Ascending aorta (tissue), 2 donors: ENCODE measurements at places on chromosomes 2 and 18. TPM values are rescaled to one million over a fixed set of nuclear protein-coding genes. Genes with fewer than 3 reads are reported as not detected.

DNA sequence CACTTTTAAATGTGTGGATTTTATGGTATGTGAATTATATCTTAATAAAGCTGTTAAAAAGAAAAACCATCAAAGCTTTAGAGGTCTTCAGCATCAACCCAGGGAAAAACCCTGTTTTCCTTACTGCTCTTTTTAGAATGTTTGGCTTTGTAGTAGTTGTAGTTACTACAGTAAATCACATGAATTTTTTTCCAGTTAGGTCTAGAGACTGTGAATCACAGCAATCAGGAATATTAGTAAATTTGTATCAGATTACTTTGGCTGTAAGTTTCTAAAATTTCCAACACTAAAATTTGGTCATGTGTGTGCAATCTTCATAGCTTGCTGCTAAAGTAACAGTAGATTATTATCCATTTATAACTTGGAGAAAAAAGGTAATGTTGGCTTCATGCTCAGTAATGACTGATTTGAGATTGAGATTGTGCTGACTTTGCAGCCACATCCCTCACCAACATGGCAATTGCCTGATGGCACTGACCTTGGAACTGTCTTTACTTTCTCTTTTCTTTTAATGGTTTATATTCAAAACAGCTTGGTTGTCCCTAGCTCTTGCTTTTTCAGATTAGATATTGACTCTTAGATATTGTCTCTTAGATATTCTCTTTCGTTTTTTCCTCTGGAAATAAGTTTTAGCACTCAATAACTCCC is 41.1 kb downstream of the LCLAT1 start:
- H3K27ac ChIP-seq: no peak overlapping the region
- H3K36me3 ChIP-seq: no peaks in the 10 kb centered on the region
- H3K4me3 ChIP-seq: no peak overlapping the region
- no peak for DNase-seq
- peaks cover 20% of the 10 kb centered on the region for H3K4me1 ChIP-seq

GRCh38 chr18:32911660-32912284 is 138.9 kb upstream of the KLHL14 start:
- no peaks in the 10 kb centered on the region for H3K36me3 ChIP-seq
- no peaks in the 10 kb centered on the region for H3K27me3 ChIP-seq
- DNase-seq: no peak
- H3K4me3 ChIP-seq: no peak overlapping the region

- DNase-seq: no peak
- H3K36me3 ChIP-seq: no peaks in the 10 kb centered on the region
- H3K27me3 ChIP-seq: no peaks in the 10 kb centered on the region
- H3K27ac ChIP-seq: no peak overlapping the region
- no peaks in the 10 kb centered on the region for H3K4me1 ChIP-seq
Observed at GRCh38 chr2:221680548-221680947, 108.4 kb upstream of the EPHA4 start.

DNA sequence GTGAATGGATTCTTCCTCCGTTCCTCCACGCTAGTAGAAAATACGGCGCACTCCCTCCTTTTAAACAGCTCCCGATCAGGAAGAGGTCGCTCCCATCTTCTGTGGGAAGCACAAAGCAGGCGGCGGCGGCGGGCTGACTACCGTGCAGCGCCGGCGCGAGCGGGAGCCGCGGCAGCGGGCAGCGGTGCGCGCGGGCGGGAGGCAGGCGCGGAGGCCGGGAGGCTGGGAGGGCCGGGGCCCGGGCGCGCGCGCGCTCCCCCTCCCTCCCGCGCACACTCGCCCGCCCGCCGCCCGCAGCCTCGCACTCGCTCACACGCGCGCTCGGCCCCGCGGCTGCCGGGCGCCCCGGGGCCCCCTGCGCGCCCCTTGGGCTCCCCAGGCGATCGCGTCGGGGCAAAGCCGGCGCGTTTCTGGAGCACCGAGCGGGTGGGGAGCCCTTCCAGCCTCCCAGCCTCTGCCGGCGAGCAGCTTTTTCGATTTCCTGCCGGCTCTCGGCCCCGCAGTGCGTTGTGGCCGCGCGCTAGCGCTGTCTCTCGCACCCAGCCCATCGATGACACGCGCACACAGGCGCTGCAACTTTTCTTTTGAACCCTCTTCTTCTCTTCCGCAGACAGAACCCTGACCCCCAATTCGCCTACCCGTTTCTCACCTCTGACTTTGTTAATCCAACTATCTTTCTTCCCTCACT is at the start of gene SLC8A1:
Gene SLC8A1 (minus strand): TSS at position 173 of the 688 bp plus-strand sequence.
- no peak for DNase-seq
- H3K27me3 ChIP-seq: no peaks in the 10 kb centered on the region
- peak within 1 kb of the TSS; percentile 78 for H3K4me3 ChIP-seq
- no peaks in the 10 kb centered on the region for H3K36me3 ChIP-seq
- H3K27ac ChIP-seq: peak within 1 kb of the TSS; percentile 66
- H3K4me1 ChIP-seq: peaks cover 7% of the 10 kb centered on the region

- no peaks in the 10 kb centered on the region for H3K27me3 ChIP-seq
- no peak overlapping the region for H3K27ac ChIP-seq
- DNase-seq: no peak
- H3K36me3 ChIP-seq: no peaks in the 10 kb centered on the region
Observed at GRCh38 chr2:205734436-205735037, 52.2 kb downstream of the NRP2 start.

- peaks cover 3% of the 10 kb centered on the region for H3K4me1 ChIP-seq
- H3K4me3 ChIP-seq: no peak overlapping the region
- H3K36me3 ChIP-seq: peaks cover 27% of the 10 kb centered on the region
- no peak for DNase-seq
Observed at GRCh38 chr2:69816923-69817542, 12.4 kb upstream of the GMCL1 start.

GRCh38 chr2:106020032-106020431 is 174.1 kb downstream of the UXS1 start:
- H3K27me3 ChIP-seq: no peaks in the 10 kb centered on the region
- no peak overlapping the region for H3K4me3 ChIP-seq
- no peak for DNase-seq
- H3K4me1 ChIP-seq: peaks cover 3% of the 10 kb centered on the region
- peak overlapping the region; percentile 13 for H3K27ac ChIP-seq

Gene ERLEC1
- 150 TPM for total RNA-seq

GRCh38 chr2:146321175-146321574 is 1523.7 kb upstream of the ACVR2A start:
- H3K27me3 ChIP-seq: no peaks in the 10 kb centered on the region
- no peaks in the 10 kb centered on the region for H3K4me1 ChIP-seq
- no peak overlapping the region for H3K4me3 ChIP-seq
- no peak overlapping the region for H3K27ac ChIP-seq

Gene MLPH
- total RNA-seq: 91.0 TPM

Gene ALPI
- total RNA-seq: not detected

GRCh38 chr2:75622500-75622899 is 24.1 kb upstream of the MRPL19 start:
- H3K4me1 ChIP-seq: no peaks in the 10 kb centered on the region
- H3K27me3 ChIP-seq: no peaks in the 10 kb centered on the region
- no peak for DNase-seq
- no peak overlapping the region for H3K4me3 ChIP-seq
- H3K27ac ChIP-seq: no peak overlapping the region

Gene CPLX4
- total RNA-seq: not detected

Gene REEP1
- 6.4 TPM for total RNA-seq

Gene FSIP2
- under 0.01 TPM for total RNA-seq

DNA sequence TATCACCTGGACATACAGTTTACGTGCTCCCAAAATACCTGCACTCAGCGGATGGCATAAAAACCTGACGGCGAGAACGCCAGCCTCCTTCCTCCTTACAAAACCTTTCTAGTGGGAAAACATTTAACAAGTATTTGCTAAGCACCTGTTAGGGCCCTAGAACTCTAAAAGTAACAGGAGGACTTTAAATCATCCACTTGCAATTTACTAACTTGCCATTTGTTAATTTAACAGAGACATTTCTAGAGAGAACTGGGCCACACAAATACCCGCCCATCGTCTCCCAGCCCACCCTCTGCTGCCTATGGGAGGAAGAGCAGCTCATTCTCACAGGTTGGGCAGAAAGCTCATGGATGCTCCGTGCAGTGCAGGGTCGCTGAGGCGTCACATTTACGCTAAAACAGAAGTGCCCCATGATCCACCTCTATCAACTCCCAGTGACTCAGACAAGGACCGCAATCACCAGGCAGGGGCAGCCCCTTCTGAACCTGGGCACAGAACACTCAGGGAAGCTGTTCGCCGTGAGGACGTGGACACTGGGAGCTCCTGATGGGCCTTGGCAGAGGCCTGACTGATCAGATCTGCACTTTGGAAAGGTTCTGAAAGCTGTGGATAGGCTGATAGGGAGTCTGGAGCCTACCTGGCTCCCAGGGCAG is 106.9 kb downstream of the HDAC4 start:
- H3K27ac ChIP-seq: no peak overlapping the region
- H3K4me1 ChIP-seq: no peaks in the 10 kb centered on the region
- no peaks in the 10 kb centered on the region for H3K27me3 ChIP-seq
- H3K36me3 ChIP-seq: no peaks in the 10 kb centered on the region

DNA sequence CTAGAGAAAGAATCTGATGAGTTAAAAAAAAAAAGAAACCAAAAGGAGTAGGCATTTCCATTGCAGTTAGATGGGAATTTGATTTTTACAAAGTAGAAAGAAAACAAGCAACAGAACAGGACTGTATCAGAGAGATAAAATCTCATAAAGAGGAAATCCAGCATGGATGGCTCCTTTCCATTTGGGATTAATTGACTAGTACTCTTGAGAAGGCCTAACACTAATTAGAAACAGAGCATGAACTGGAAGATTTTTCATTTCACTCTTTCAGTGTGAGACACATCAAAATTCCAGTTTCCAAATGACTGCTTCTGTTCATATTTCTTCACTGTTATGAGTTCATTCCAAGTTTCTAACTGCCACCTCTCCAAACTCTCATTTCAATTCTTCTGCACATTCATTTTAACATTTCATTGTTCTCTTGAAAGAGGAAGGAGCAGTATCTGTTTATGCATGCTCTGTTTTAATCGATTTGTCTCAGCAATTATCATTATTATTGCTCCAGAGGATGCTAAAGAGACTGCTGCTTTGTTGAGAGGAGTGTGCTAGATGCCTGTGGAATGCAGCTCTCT is 108.8 kb upstream of the PIEZO2 start:
- no peak overlapping the region for H3K27ac ChIP-seq
- no peaks in the 10 kb centered on the region for H3K27me3 ChIP-seq
- H3K4me1 ChIP-seq: no peaks in the 10 kb centered on the region

Gene LOXHD1
- total RNA-seq: not detected

Gene GALNT5
- total RNA-seq: 0.11 TPM
